ENCODE measurements at places on chromosomes 3 and 15.

DNA sequence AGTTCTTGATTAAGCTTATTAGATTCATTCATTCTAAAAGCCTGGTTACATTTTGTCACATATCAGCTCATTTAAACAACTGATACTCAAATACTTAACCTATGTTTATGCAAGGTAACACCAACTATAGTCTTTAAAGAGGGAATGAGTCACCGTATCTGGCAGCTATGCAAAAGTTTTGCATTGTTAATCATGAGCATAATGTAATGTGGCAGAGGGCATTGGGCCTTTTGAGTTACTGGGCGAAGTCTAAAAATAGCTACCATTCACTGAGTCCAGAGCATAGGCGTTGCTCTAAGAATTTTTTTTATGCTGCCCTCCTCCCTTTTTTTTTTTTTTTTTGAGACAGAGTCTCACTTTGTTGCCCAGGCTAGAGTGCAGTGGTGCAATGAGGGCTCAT, 277.7 kb upstream of the ZNF717 start:
- no peak for DNase-seq

DNA sequence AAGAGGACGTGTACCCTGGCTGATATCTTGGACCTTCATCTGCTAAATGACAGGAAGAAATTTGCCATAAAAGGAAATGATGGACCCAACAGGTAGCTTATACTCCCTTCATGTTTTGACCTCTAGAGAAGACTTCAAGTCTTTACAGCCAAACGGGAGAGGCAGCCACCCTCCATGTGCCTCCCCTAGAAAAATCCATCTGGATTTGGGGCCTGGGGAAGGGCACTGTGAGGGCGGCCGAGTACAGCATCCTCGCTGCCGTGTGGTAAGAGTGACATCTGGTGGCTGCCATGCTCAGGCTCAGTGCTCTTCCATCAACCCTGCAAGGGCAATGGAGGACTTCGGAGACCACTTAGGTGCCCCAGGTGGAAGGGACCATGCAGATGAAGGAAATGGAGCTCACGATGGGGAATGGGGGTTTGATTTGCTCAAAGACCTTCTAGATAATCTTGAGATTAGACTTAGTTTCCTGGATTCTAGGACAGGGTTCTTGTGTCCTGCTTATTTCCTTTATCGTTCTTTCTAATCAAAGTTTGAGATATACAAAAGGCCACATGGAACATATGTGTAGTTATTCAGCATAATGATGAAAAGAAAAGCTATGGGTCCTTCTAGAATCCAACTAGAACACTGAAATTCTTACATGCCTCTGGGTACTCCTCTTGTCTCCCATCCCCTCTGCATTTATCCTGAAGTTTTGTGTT, 44.4 kb downstream of the AQP9 start:
- DNase-seq = no peak

DNA sequence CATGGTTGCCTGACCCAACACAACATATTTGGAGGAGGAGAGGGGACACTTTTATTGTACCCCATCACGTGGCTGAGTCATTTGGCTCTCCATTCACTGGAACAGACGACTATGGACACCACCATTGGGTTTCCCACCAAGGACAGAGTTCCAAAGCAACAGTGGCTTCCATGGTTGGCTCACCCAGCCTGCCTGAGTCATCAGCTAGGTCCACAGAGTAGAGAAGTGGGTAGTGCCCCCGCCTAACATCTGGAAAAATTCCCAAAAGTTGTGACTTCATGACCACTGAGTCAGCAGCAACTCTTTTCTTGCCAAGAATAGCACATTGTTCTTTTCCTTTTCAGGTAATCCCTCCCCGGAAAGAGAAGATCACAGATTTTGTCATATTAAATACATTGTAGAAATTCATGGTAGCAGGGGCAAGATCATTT, 3.0 kb upstream of the PPP1R2 start:
- DNase-seq = no peak

DNA sequence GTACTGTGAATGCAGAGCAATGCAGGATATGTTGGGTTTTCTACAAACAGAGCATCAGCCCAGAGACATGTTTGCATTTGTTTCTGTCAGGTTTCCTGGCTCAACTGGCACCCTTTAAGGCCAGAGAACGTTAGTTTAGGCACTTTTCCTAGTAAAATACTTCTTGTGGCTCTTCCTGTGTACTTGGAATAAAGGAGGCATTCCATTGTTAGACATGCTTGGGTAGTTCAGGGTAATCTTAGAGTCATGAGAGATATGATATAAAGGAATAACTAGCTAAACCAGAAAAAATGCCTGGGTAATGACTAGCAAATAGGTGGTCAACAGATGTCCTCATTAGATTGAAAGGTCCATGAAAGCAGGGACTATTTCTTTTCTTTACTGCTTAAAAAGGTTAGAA, 60.4 kb upstream of the RBM5 start:
- DNase-seq = no peak

GRCh38 chr3:13023971-13024764, 49.1 kb downstream of the IQSEC1 start:
- no peak for DNase-seq

GRCh38 chr3:13559764-13560525, 11.0 kb downstream of the FBLN2 start:
- DNase-seq = no peak

- DNase-seq = no peak
Observed at GRCh38 chr3:106560451-106560966, 691.7 kb upstream of the CBLB start.
